ENCODE measurements at places on chromosomes 4 and X.

GRCh38 chrX:136975684-136976470, 57.9 kb downstream of the GPR101 start:
- DNase-seq = no peak

DNA sequence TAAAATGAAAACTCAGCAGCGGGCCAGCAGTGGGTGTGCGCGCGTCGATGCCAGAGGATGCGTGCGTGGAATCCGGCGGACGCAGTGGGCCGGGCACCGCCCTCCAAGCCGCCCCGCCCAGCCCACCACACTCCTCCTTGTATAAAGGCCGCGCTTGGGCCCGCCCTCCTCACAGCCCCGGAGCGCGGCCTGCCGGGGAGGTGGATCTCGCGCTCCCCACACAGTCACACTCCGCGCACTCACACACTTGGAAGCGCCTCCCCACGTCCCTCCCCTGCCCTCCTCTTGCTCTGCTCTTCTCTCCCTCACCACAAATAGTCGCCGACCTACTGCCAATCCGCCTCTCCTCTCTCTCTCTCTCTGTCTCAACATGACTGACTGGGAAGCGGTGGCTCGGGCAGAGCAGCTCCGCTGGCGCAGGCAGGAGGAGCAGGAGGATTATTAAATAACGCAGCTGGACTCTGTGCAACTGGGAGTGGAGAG, at the start of gene CCSER1:
TSS of gene CCSER1 (plus strand) at position 172 of the 483 bp plus-strand sequence.
- peak; percentile 14 for DNase-seq

DNA sequence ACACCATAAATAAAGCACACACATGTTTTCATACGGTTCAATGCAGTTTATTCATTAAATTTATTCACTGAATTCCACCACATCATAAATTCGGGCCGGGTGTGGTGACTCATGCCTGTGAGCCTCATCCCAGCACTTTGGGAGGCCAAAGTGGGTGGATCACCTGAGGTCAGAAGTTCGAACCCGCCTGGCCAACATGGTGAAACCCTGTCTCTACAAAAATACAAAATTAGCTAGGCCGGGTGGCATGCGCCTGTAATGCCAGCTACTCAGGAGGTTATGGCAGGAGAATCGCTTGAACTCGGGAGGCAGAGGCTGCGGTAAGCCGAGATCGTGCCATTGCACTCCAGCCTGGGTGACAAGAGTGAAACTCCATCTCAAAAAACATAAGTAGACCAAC, 131.6 kb downstream of the PDS5A start:
- DNase-seq = no peak

GRCh38 chr4:5373327-5373726, 322.0 kb downstream of the STK32B start:
- no peak for DNase-seq

- no peak for DNase-seq
Observed at GRCh38 chr4:72546456-72546855, 22.6 kb downstream of the ADAMTS3 start.

- DNase-seq = no peak
Observed at GRCh38 chr4:123399627-123400358, 3.2 kb downstream of the SPRY1 start.

GRCh38 chrX:28625223-28625622, 38.0 kb downstream of the IL1RAPL1 start:
- no peak for DNase-seq

DNA sequence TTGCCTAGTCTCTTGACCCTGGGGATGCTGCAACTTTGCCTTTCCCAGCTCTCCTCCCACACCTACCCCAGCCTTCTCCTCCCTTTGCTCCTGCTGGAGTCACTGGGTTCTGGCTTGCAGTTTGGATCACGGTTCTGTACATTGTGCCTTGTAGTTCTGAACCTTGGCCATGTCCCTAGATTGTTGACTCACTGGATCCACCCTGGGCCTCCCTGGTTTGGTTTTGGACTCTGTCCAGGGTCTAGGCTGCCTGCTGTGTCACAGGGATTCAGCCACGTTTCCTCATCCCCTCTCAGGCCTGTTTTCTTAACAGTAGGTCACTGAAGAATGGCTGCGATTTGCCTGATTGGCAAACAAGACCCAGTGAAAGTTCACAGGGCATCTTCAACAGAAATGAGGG, 11.5 kb upstream of the GABRE start:
- DNase-seq = no peak

GRCh38 chr4:139808808-139809756, 143.5 kb downstream of the MGST2 start:
- DNase-seq = no peak

GRCh38 chr4:123941306-123941705, 544.7 kb downstream of the SPRY1 start:
- no peak for DNase-seq

GRCh38 chr4:34766935-34767334, 1477.4 kb downstream of the ARAP2 start:
- no peak for DNase-seq

DNA sequence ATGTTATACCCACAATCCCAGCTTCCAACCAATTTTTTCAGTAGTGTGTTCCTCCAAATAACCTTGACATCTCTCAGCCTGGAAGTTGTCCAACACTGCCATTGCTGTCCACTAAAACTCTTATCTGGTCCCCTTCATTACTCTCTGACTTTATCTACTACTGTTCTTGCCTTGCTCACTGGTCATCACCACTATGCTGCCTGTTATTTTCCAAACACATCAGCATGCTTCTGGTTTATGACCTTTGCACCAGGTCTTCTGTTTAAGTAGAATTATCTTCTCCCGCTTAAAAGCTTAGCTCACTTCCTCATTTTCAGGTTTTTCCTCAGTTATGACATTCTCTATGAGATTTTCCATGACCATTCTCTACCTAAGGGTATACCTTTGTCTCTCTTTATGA, 5.5 kb downstream of the ELMOD2 start:
- DNase-seq = no peak

DNA sequence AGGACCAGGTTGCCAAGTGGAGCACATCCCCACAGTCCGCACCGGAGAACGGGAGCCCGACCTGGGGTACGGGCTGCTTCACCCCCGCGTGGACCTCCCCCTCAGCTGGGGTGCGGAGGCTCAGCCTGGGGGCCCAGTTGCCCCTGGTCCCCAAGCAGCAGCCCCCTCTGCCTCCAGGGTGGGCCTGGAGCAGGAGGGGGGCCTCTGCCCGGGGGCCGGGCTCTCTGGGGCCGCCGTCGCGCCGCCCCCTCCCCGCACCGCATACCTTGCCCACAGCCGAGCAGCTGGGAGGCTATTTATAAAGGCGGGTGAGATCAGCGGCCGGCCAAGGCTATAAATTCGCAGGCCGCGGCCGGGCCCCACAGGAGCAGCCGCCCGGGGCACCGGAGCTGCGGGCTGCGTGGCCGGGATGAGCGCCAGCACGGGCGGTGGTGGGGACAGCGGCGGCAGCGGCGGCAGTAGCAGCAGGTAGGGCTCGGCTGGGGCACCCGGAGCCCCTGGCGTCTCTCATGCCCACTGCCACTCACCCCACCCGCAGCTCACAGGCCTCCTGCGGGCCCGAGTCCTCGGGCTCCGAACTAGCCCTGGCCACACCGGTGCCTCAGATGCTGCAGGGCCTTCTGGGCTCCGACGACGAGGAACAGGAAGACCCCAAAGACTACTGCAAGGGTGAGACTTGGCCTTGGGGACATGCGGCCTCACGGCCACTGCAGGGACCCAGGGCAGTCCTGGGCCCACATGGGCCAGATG, at the start of gene SRPK3:
TSS of gene SRPK3 (plus strand) at position 364 of the 750 bp plus-strand sequence. CDS start at position 410, 46 bp downstream.
- no peak for DNase-seq

DNA sequence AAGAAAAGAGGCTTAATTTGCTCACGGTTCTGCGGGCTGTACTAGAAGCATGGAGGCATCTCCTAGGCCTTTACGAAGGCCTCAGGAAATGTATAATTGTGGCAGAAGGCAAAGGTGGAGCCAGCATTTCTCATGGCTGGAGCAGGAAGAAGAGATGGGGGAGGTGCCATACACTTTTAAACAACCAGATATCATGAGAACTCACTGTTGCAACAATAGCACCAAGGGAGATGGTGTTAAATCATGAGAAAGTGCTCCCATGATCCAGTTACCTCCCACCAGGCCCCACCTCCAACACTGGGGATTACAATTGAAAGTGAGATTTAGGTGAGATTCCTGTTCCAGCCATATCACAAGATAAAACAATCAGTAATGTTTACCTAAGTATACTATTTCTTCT, 45.5 kb downstream of the MTHFD2L start:
- no peak for DNase-seq

- DNase-seq = no peak
Observed at GRCh38 chr4:90841676-90842075, 714.5 kb downstream of the CCSER1 start.

DNA sequence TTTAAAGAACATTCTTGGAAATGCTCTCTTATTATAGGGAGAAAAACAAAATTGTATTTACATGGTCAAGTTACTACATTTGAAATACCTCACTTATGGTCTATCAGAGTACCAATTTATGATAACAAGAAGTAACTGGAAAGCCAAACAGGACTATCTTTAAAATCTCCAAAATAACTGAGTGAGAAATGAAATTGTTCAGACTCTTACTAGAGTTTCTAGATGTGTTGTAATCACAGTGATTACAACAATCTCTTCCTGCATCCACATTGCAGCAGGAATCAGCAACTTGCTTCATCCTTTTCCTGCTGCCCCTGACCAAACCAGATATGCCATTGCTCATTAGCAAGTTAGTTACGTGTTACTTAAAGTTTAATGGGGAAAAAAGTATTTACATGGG, 245.2 kb upstream of the SMIM31 start:
- DNase-seq = no peak

GRCh38 chr4:46586566-46586965, 196.6 kb upstream of the GABRA2 start:
- DNase-seq = no peak

DNA sequence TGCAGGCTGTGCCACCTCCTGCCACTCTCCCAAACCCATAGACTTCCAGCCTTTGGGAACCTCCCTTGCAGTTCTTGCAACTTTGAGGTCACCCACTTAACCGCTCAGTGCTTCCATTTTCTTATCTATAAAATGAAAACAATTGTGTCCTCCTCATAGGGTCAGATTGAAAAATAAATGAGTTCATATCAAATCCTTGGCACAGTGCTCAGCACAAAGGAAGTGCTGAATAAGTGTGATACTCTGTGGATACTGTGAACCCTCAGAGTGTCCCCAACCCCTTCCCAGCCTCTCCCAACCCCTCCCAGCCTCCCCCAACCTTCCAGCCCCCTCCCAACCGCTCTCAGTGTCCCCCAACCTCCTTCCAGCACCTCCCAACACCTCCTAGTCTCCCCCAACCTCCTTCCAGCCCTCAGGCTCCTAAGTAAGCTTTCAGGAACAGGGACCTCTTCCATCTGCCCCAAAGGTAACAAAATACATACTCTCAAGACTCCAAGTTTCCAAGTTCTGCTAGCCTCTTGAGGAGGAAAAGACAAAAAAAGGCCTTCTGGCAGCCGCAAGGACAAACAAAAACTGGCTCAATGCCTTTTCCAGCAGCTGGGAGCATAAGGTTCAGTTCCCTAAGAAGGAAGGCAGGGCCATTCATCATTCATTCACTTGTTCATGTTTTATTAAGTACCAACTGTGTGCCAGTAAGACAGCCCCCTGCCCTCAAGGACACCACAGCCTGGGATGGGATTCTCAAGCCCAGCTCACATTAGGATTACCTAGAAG, 46.1 kb upstream of the LGI2 start:
- no peak for DNase-seq

DNA sequence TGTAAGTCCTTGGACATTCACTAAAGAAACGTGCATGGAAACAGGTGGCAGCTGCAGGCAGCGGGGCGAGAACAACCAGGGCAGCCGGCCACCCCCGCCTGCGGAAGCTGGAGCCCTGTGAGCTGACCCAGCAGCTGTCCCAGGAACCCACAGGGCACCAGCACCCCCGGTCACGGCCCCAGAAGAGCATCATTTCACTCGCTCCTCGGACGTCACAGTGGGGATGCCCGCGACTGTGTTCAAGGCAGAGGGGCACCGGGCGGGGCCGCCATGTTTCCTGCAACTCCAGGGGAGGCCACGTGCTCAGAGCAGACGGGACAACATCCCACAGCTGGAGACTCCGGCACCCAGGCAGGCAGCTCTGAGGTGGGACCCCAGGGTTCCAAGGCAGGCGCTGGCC, 45.0 kb upstream of the CPLX1 start:
- no peak for DNase-seq

- DNase-seq = no peak
Observed at GRCh38 chr4:110754716-110755115, 131.8 kb upstream of the PITX2 start.

DNA sequence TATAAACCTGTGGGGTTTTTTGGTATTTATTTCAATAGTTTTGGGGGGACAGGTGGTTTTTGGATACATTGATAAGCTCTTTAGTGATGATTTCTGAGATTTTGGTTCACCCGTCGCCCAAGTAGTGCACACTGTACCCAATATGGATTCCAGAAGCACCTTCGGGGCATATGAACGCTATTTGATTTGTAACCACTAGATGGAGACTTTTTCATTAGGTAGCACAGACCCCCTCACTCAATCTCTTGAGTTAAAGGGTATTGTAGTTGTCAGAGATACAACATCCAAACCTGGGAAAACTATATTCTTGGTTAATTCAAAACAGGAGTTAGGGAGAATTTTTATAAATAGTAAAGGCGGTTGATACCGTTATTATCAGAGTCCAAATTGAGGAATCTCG, 79.8 kb downstream of the SPANXN3 start:
- DNase-seq = no peak

GRCh38 chr4:179709961-179710624, 2267.9 kb upstream of the AGA start:
- no peak for DNase-seq

GRCh38 chrX:151596282-151596681, 32.8 kb downstream of the PASD1 start:
- no peak for DNase-seq

DNA sequence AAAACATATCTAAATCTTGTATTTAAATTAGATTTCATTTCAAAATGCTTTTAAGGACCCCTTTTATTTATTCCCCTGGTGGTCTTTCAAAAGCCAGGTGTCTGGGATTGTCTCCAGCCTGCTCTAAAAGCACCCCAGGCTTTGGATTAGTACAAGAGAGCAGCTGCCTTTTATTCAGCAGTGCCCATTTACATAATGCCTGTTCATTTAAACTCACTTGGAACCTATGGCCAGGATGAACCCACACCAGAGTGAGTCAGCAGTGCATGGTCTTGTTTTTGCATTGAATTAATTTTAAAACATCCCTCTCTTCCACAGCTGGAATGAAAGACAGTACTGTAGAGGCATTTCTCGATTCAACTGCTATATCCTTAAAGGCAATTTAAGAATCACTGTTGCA, 64.1 kb upstream of the TENM3 start:
- DNase-seq = no peak

All from T-cell (primary cell).